Muscle of leg (tissue), 16 donors: ENCODE measurements at places on chromosomes 3 and 15. TPM values are rescaled to one million over a fixed set of nuclear protein-coding genes. Genes with fewer than 3 reads are reported as not detected.
A peak's percentile ranks its signal among the peaks of the same experiment; 100 is the strongest.

GRCh38 chr3:149466192-149466591, 8.3 kb upstream of the TM4SF4 start:
- H3K4me1 ChIP-seq: peaks cover 10% of the 10 kb centered on the region
- H3K27me3 ChIP-seq: no peaks in the 10 kb centered on the region
- H3K36me3 ChIP-seq: no peaks in the 10 kb centered on the region

- DNase-seq: no peak
- no peaks in the 10 kb centered on the region for H3K36me3 ChIP-seq
- no peak overlapping the region for H3K27ac ChIP-seq
- peaks cover 2% of the 10 kb centered on the region for H3K27me3 ChIP-seq
- peaks cover 52% of the 10 kb centered on the region for H3K4me1 ChIP-seq
Measured at GRCh38 chr15:69668963-69669362, 216.3 kb downstream of the RPLP1 start.

- no peak for DNase-seq
- no peaks in the 10 kb centered on the region for H3K4me1 ChIP-seq
- H3K27me3 ChIP-seq: no peaks in the 10 kb centered on the region
- no peak overlapping the region for H3K4me3 ChIP-seq
- H3K36me3 ChIP-seq: no peaks in the 10 kb centered on the region
- no peak overlapping the region for H3K27ac ChIP-seq
Measured at GRCh38 chr3:97138914-97139541, 324.6 kb downstream of the EPHA6 start.

DNA sequence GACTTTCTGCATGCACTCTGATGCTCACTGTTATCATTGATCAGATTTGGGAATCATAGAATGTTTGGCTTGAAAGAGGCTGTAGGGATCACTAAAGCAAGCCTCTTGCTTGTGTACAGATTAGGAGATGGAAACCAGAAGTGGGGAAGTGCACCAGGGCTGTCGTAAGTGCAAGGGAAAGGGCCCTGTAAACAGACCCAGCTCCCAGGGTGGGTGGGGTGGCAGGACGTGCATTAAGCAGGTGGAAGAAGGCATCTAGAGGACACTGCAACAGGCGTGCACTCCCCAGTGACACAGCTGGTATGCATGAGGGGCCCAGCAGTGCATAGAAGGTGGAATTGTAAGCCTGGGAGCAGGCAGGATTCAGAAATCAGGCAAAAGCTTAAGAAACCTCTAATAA, 58.0 kb upstream of the SLC7A14 start:
- H3K27ac ChIP-seq: no peak overlapping the region
- H3K4me3 ChIP-seq: no peak overlapping the region
- no peaks in the 10 kb centered on the region for H3K27me3 ChIP-seq
- no peak for DNase-seq
- no peaks in the 10 kb centered on the region for H3K36me3 ChIP-seq

Gene GOLGA6L10
- 0.44 TPM for total RNA-seq

DNA sequence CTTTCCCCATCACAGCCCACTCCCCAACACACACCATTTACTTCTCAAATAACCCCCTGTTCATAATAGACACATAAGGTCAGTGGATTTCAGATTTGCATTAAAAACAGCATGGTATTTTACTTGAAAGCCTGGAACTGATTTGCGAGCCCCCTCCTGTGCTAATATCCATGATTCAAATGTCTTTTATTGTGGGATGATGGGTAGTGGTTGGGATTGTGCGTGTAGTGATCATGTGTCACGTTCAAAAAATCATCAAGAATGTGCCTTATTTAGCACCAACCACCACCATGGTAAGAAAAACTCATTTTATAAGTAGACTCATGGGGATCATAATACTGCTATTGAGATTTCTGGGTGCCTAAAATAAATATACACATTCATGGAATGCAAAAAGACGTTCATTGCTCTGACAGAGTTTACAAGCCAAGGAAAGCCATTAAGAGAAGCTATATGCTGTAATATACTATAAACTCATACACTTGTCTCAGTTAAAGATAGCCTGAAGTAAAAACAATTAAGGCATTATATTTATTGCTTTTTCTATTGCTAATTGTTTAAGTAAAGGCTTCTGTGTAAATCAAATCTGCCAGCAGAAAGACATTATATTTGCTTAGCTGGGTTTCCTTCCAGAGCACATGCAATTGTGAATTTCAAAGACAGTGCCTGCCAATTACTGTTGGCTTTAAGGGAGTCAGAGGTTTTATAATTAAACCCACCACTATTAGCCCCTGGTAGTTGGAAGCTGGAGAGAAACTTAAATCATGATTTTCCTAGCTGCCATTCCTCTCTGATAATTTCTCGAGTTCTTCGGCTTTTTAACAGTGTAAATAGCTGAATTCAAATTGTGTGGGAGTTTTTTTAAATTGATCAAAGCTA, 4.0 kb downstream of the TRAT1 start:
- H3K4me1 ChIP-seq: no peaks in the 10 kb centered on the region
- no peak overlapping the region for H3K27ac ChIP-seq
- no peaks in the 10 kb centered on the region for H3K36me3 ChIP-seq
- H3K27me3 ChIP-seq: no peaks in the 10 kb centered on the region
- no peak for DNase-seq

GRCh38 chr3:34256021-34256420, 457.6 kb downstream of the PDCD6IP start:
- DNase-seq: peak; percentile 18
- no peak overlapping the region for H3K27ac ChIP-seq
- no peaks in the 10 kb centered on the region for H3K27me3 ChIP-seq
- H3K4me1 ChIP-seq: peaks cover 4% of the 10 kb centered on the region
- no peak overlapping the region for H3K4me3 ChIP-seq

DNA sequence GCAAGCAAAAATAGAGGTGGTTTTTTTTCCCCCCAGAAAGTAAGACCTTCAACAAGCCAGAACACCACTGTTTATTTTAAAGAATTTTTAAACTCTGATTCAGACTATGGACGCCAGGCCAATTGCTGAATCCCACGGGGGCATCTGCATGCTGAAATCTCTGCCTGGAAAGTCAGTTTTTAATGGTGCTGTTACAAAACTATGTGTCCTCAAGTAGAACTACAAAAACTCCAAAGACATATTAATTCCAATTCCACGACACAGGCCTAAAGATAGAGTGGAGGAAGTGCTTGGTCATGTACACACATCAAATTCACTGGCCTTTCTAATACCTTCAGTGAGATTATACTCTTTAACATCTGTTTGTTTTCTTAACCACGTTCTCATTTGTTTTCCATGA, 490.5 kb upstream of the NR2F2 start:
- peak; percentile 94 for DNase-seq
- H3K27me3 ChIP-seq: no peaks in the 10 kb centered on the region
- H3K27ac ChIP-seq: peak overlapping the region; percentile 72
- no peaks in the 10 kb centered on the region for H3K36me3 ChIP-seq
- no peak overlapping the region for H3K4me3 ChIP-seq

Gene PRRT3
- total RNA-seq: 0.75 TPM

Gene SLC28A2
- total RNA-seq: not detected

GRCh38 chr15:71508081-71508682, 302.2 kb upstream of the NR2E3 start:
- H3K36me3 ChIP-seq: no peaks in the 10 kb centered on the region
- H3K27ac ChIP-seq: no peak overlapping the region
- no peak for DNase-seq
- H3K27me3 ChIP-seq: no peaks in the 10 kb centered on the region

DNA sequence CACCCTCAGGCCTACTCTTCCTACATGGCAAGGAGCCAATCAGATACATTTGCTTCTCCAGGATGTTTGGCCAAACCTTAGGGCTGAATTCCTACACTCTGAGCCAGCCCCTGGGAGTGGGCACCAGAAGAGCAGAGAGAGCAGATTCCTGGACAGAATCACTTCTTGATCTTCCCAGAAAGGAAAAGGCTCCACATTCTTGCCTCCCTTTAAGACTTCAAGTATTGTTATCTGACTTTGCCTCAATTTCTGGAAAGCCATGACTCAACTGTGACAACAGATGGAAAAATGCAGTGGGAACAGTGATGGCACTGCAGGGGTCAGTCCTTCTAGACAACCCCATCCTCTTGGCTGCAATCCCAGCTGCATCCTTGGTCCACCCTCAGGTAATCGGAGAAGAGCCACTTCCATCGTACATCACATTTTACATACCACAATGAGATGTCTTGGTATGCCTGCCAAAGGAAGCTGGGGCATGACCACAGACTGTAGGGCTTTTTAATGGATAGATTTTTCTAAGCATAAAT, 21.0 kb downstream of the SLCO2A1 start:
- no peaks in the 10 kb centered on the region for H3K4me1 ChIP-seq
- no peak overlapping the region for H3K27ac ChIP-seq
- no peak overlapping the region for H3K4me3 ChIP-seq
- no peaks in the 10 kb centered on the region for H3K36me3 ChIP-seq

DNA sequence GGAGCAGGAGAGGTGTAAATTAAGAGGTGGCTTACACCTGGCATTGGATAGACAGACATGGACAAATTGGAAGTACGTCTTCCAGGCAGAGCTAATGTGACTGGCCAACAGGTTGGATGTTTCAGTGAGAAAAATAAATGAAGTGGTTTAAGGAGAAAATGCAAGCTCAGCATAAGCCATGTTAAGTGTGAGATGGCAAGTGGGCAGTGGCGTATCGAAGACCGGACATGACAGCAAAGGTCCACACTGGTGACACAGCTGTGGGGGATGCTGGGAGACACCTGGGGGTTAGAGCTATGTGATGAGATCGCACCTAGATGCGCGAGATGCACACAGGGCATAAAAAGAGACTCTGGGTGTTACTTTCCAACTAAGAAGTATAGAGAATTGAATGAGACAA, 3.7 kb upstream of the ATP10A start:
- H3K36me3 ChIP-seq: no peaks in the 10 kb centered on the region
- H3K4me3 ChIP-seq: no peak overlapping the region
- no peak overlapping the region for H3K27ac ChIP-seq

Gene PLCH1
- total RNA-seq: 0.44 TPM

Gene IL17RC
- total RNA-seq: 17.3 TPM

DNA sequence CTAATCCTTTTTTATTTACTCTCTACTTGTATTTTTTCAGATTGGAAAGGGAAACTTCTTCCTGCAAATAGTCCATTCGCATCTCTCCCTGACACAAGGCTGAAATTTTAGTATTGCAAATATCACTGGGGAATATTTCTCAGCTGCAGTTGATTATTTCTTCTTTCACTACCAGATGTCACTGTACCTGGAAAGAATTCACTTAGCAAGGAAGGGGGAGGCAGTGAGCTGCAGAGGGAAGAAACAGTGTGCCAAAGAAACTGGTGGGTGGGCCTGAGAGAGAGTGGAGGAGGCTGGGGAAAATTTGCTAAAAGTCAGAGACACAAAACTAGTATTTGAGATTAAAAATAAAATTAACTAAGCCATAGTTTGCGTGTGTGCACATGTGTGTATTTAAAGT, 142.3 kb upstream of the STT3B start:
- peak overlapping the region; percentile 22 for H3K27ac ChIP-seq
- peak; percentile 87 for DNase-seq
- no peak overlapping the region for H3K4me3 ChIP-seq
- H3K36me3 ChIP-seq: no peaks in the 10 kb centered on the region
- H3K4me1 ChIP-seq: peaks cover 4% of the 10 kb centered on the region
- no peaks in the 10 kb centered on the region for H3K27me3 ChIP-seq

GRCh38 chr15:71601038-71601834, 209.1 kb upstream of the NR2E3 start:
- no peaks in the 10 kb centered on the region for H3K36me3 ChIP-seq
- H3K4me3 ChIP-seq: no peak overlapping the region
- H3K27me3 ChIP-seq: no peaks in the 10 kb centered on the region
- peaks cover 16% of the 10 kb centered on the region for H3K4me1 ChIP-seq
- DNase-seq: no peak
- no peak overlapping the region for H3K27ac ChIP-seq

Gene EPHB3
- total RNA-seq: 36.2 TPM

Gene IGSF10
- total RNA-seq: 22.7 TPM

Gene CIP2A
- total RNA-seq: 11.8 TPM

GRCh38 chr3:37824954-37825328, 36.7 kb upstream of the CTDSPL start:
- DNase-seq: no peak
- no peaks in the 10 kb centered on the region for H3K4me1 ChIP-seq
- no peak overlapping the region for H3K4me3 ChIP-seq
- H3K27ac ChIP-seq: no peak overlapping the region
- H3K36me3 ChIP-seq: peaks cover 15% of the 10 kb centered on the region

DNA sequence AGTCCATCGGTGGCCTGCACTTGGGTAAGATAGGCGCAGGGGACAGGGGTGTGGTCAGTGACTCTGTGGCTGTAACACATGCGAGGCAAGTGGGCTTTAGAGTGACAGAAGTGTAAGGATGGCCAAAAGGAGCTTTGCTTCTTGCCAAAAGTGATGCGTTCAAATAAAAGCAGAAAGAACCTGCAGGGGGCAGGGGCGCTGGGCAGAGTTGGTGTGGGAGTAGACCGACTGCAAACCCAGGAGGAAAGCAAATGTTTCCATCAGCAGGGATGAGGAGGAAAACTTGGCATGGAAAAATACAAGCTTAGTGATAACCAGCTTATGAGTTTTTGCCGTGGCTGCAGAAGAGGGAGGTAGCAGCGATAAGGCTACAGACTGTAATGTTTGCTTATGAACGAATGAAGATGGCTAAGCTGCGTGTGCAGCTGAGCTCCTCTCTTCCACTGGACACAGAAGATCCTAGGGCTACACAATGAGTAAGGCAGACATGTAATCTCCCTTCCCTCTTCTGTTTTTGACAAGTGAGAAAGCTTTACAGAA, 149.4 kb downstream of the WNT5A start:
- H3K4me1 ChIP-seq: no peaks in the 10 kb centered on the region
- H3K36me3 ChIP-seq: no peaks in the 10 kb centered on the region
- H3K4me3 ChIP-seq: no peak overlapping the region
- H3K27me3 ChIP-seq: no peaks in the 10 kb centered on the region
- H3K27ac ChIP-seq: no peak overlapping the region

- H3K4me3 ChIP-seq: no peak overlapping the region
- peaks cover 33% of the 10 kb centered on the region for H3K36me3 ChIP-seq
- H3K27ac ChIP-seq: no peak overlapping the region
- H3K27me3 ChIP-seq: no peaks in the 10 kb centered on the region
- peak; percentile 30 for DNase-seq
Measured at GRCh38 chr3:37819591-37819990, 42.1 kb upstream of the CTDSPL start.

DNA sequence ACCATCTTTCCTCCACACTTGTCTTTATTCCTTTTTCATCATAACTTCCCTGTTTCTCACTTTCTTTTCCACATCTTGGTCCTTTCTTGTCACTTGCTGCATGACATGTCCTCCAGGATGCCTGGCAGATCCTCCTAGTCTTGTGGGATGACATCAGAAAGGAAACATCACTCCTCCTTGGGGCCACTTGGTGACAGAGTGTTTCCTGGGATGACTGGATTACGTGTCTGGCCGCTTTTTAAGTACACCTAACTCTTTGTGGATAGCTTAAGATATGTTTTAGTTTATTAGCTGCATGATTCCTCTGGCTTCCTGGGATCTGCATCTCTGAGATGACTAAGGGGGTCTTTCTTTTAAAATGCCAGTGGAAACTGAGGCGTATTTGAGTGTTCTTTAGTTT, 363.5 kb upstream of the FRG2C start:
- H3K4me1 ChIP-seq: no peaks in the 10 kb centered on the region
- no peak overlapping the region for H3K4me3 ChIP-seq
- DNase-seq: no peak
- no peak overlapping the region for H3K27ac ChIP-seq
- H3K27me3 ChIP-seq: no peaks in the 10 kb centered on the region

- no peak overlapping the region for H3K4me3 ChIP-seq
- H3K4me1 ChIP-seq: no peaks in the 10 kb centered on the region
- no peak overlapping the region for H3K27ac ChIP-seq
- no peaks in the 10 kb centered on the region for H3K36me3 ChIP-seq
Measured at GRCh38 chr15:57421551-57421950, 45.2 kb downstream of the CGNL1 start.

Gene AP2M1
- 130 TPM for total RNA-seq
